Activated CD8-positive, alpha-beta T cell treated with anti-CD3 and anti-CD28 coated beads, Interleukin-2, amount 10 ng/mL, durations not matched to agents 7 days and 5 days (primary cell): ENCODE measurements at places on chromosomes 5 and 9. TPM values are rescaled to one million over a fixed set of nuclear protein-coding genes. Genes with fewer than 3 reads are reported as not detected.

DNA sequence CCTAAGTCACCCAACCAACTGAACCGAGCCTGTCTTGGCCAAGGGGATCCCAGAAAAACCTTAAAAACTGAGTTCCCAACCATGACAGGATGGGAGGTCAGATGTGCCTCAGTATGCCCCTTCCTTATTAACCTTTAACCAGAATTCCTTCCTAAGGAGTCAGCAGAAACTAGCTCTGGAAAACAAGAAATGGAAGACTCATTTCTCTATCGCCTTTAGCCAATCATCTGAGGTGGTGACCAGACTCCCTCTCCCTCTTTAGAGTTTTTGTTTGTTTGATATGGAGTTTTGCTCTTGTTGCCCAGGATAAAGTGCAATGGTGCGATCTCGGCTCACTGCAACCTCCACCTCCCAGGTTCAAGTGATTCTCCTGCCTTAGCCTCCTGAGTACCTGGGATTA is 37.5 kb downstream of the SLC28A3 start:
- peaks cover 10% of the 10 kb centered on the region for H3K4me1 ChIP-seq
- H3K27me3 ChIP-seq: no peaks in the 10 kb centered on the region
- DNase-seq: no peak
- no peak overlapping the region for H3K27ac ChIP-seq

DNA sequence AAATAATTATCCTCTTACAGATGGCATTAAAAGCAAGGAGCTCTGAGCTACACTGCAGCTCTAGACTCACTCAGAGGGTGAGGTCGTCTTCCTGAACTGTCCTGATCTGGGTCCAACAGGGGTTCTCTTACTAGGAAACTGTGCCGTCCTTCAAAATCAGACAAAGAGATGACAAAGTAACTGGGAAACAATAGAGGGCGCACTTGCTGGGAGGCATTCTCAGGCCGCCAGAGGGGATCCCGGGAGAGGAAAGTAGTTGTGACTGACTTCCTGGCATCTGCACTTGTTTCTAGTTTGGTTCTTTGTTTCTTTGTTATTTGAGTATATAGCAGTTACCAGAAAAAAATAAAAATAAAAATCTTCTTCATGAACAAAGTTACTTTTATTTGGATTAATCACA is 142.9 kb upstream of the MSX2 start:
- peaks cover 4% of the 10 kb centered on the region for H3K27me3 ChIP-seq
- H3K27ac ChIP-seq: no peak overlapping the region
- H3K4me1 ChIP-seq: no peaks in the 10 kb centered on the region
- DNase-seq: no peak

DNA sequence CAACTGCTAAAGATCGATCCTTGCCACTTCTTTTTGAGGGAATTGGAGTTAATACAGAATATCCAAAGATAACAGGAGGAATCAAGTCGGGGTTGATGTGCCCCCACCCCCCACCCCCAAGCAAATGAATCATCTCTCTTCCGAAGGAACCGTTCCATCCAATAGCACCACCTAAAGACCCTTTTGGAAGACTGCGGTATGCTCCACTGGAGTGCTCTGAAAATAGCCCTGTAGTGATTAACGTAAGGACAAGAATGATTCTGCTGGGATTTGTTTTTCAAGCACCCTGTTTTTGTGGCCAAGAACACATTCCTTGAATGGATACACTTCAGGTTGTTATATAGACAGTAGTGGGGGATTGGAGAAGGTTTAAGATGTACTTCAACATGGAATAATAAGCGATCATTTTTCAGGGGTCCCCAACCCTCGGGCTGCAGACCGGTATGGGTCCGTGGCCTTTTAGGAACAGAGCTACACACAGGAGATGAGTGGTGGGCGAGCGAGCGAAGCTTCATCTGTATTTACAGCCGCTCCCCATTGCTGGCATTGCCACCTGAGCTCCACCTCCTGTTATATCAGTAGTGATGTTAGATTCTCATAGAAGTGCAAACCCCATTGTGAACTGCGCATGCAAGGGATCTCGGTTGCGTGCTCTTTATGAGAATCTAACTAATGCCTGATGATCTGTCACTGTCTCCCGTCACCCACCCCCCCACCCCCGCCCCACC is 44.5 kb upstream of the TMEM252 start:
- H3K4me1 ChIP-seq: no peaks in the 10 kb centered on the region
- H3K4me3 ChIP-seq: no peak overlapping the region
- peaks cover 6% of the 10 kb centered on the region for H3K27me3 ChIP-seq
- no peaks in the 10 kb centered on the region for H3K36me3 ChIP-seq
- no peak for DNase-seq

GRCh38 chr5:150320044-150320613 is 17.4 kb upstream of the ARSI start:
- H3K4me3 ChIP-seq: no peak overlapping the region
- peaks cover 7% of the 10 kb centered on the region for H3K27me3 ChIP-seq
- H3K36me3 ChIP-seq: no peaks in the 10 kb centered on the region

DNA sequence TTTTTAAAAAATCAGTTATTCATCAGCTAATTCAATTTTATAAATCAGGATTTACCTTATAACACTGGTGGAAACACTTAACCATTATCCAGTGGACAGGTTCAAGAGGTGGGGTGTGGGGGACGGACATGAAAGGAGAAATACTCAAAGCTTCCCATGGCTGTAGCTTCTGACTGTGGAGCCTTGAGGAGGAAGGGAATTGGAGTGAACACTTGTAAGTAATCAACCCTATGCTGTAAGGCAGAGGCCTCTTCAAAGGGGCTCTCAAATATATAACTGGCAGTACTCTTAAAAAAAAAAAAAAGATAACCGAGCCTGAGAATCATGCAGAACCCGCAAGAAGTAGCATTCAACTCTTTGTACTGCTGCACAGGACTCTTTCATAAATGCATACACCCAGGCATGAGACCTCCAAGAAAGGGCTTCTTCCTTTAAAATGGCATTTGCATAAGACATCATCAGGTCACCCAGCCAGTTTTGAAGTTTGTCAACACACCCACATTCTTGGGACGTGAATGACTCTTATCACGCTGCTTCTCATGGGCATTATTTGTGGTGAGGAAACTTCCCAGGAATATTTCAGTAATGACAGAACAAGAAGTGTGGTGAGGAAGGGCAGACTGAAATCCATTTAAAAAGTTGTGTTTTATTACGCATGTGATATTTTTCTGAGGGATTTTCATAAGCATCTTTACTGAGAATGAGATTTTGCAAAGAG is 8.1 kb downstream of the OSMR start:
- no peak overlapping the region for H3K4me3 ChIP-seq
- DNase-seq: no peak
- H3K27ac ChIP-seq: no peak overlapping the region

DNA sequence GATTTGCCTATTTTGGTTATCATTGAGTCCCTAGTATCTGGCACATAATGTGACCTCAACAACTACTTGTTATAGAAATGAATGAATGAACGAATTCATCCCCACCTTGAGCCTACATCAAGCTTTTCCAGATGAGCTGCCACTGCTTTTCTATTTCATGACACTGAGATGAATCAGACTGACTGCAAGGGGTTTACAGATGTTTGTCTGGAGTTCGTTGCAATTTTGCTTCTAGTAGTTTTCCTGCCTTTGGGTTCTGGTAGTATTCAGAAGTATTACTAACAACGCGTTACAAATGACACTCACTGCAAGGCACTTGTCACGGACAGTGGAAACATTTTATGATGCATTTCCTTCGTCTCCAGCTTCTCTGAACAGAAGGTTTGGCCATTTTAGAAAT is 222.3 kb downstream of the CD180 start:
- no peak for DNase-seq
- H3K36me3 ChIP-seq: no peaks in the 10 kb centered on the region
- H3K27ac ChIP-seq: no peak overlapping the region
- H3K4me3 ChIP-seq: no peak overlapping the region
- no peaks in the 10 kb centered on the region for H3K4me1 ChIP-seq
- peaks cover 8% of the 10 kb centered on the region for H3K27me3 ChIP-seq

- no peak overlapping the region for H3K4me3 ChIP-seq
- no peaks in the 10 kb centered on the region for H3K36me3 ChIP-seq
- no peaks in the 10 kb centered on the region for H3K27me3 ChIP-seq
- peak; percentile 66 for DNase-seq
- H3K27ac ChIP-seq: no peak overlapping the region
- peaks cover 5% of the 10 kb centered on the region for H3K4me1 ChIP-seq
Measured at GRCh38 chr9:121278477-121279261, 10.7 kb downstream of the GSN start.

DNA sequence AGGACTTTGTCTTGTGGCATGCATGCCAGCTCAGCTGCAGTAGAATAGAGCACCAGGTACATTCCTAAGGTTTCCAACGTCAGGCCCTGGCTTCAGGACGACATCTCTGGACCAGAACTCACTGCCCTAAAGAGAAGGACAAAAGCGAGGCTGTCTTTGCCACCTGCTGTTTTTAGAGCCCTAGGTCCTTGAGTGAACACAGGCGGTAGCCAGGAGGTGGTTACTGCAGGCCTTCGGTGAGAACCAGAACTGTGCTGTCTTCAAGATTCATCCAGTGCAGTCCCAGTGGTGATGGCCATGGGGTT is 288.9 kb upstream of the CDH18 start:
- H3K4me3 ChIP-seq: no peak overlapping the region
- no peaks in the 10 kb centered on the region for H3K36me3 ChIP-seq
- no peak overlapping the region for H3K27ac ChIP-seq

DNA sequence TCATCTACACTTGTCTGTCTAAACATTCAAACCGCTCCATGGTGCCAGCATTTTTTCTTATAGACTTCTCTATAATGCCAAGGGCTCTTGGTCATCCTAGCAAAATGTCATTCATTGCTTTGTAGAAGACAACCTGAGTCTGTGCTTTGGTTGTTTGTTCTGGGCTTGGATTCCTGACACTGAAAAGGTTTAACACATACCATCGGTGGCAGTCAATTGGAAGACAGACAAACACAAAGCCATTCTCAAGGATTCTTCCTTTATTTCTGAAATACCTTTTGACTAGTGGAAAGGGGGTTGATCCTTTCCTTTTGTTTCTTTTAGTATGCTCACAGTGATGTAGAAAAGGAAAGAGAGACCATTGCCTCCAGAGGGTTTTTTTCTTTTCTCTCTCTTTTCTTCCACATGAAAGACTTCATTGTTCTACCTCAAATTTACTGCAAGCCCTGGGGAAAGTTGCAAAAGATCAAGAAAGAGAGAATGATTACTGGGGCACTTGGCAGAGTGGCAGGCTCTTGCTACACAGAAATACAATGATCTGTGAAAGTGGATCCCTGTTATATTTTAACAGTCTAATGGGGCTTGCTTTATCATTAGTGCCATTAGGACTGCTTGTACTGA is 66.4 kb upstream of the TMC1 start:
- no peak overlapping the region for H3K4me3 ChIP-seq
- DNase-seq: no peak
- H3K27ac ChIP-seq: no peak overlapping the region
- no peaks in the 10 kb centered on the region for H3K36me3 ChIP-seq
- H3K4me1 ChIP-seq: peaks cover 2% of the 10 kb centered on the region
- no peaks in the 10 kb centered on the region for H3K27me3 ChIP-seq

GRCh38 chr9:38079461-38080031 is 10.5 kb upstream of the SHB start:
- H3K4me1 ChIP-seq: no peaks in the 10 kb centered on the region
- no peak overlapping the region for H3K4me3 ChIP-seq
- H3K27me3 ChIP-seq: peaks cover 21% of the 10 kb centered on the region
- no peaks in the 10 kb centered on the region for H3K36me3 ChIP-seq
- H3K27ac ChIP-seq: no peak overlapping the region

GRCh38 chr9:36905101-36906066 is 128.7 kb downstream of the PAX5 start:
- H3K27ac ChIP-seq: no peak overlapping the region
- no peak overlapping the region for H3K4me3 ChIP-seq
- H3K4me1 ChIP-seq: peaks cover 10% of the 10 kb centered on the region
- no peaks in the 10 kb centered on the region for H3K36me3 ChIP-seq

DNA sequence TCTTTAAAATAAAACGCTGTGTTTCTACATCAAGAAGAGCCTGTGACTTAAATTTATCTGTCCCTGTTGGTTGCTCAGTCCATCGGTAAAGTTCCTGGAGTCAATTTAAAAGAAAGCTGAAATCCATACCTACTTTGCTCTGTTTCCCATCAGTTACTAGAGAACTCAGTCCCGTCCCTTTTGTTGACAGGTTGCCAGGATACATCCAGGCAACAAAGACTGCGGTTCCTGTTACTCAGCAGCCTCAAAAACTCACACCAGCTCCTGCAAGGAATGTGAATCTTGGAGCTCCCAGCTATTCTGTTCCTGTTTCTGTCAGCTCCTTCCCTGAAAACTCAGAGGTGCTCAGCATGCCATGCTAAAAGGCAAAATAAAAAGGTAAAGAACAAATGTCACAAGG is at the start of gene ZNF474:
Gene ZNF474 (plus strand): TSS at position 241 of the 400 bp plus-strand sequence. CDS start 22,445 bp downstream, outside the sequence.
- no peak for DNase-seq
- no peaks in the 10 kb centered on the region for H3K27me3 ChIP-seq
- no peak within 1 kb of the TSS for H3K4me3 ChIP-seq
- no peaks in the 10 kb centered on the region for H3K4me1 ChIP-seq

- DNase-seq: no peak
- H3K4me3 ChIP-seq: no peak within 1 kb of the TSS
- H3K36me3 ChIP-seq: no peaks in the 10 kb centered on the region
- H3K27me3 ChIP-seq: no peaks in the 10 kb centered on the region
Measured at GRCh38 chr5:19987612-19988361, at the start of gene CDH18. Gene CDH18 (minus strand): TSS chr5:19988200. CDS start chr5:19838986, 149,214 bp downstream.

DNA sequence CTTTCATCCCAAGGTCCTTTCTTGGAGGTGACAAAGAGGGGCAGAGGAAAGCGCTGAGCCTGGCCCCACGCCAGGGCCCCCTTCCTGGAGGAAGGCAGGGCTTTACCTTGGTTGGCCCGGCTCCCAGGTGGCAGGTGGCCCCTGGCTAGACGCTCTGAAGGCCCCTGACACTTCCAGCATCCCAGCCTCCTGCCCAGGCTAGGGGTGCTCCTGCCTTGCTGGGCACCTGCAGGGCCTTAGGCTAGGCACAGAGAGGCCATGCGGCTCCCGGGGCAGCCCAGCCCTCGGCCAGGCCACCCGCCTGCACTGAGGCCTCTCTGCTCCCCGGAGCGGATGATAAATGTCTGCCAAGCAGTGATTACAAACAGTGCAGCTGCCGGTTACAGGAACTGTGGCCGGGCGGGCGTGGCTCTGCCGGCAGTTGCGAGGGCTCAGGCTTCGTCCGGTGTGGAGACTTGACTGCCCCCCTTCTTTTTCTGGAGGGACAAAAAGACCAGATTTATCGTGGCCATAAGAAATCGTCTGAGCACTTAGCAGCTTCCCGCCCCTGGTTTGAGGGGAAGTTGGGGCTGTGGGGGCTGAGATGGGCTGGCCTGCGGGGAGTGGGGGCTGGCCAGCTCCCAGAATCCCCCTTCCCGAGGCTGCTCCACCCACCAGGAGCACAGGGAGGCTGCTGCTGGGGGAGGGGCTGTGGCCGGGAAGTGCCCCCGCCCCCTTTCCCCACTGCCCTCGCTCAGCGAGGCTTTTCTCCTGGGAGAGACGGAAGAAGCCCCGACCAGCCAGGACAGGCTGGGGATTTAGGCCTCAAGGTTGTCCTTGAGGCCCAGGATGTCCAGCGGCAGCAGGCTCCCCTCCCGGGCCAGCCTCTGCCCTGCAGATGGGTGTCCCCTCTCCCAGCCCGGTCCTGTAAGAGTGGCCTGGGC is 31.6 kb upstream of the UBAC1 start:
- H3K4me1 ChIP-seq: peaks cover 28% of the 10 kb centered on the region
- H3K27ac ChIP-seq: peak overlapping the region; percentile 60
- DNase-seq: peak; percentile 70
- H3K27me3 ChIP-seq: no peaks in the 10 kb centered on the region
- H3K4me3 ChIP-seq: peak overlapping the region; percentile 28

The ARHGEF39 gene
- total RNA-seq: 17.3 TPM

The PCDHA9 gene
- total RNA-seq: not detected

The FAM169A gene
- total RNA-seq: 5.6 TPM

The DCAF12 gene
- total RNA-seq: 51.1 TPM

The AFAP1L1 gene
- total RNA-seq: not detected

The SLC6A7 gene
- not detected for total RNA-seq

The NKD2 gene
- 3.2 TPM for total RNA-seq

The MOB3B gene
- 2.5 TPM for total RNA-seq
